ENCODE measurements at places on chromosomes 13 and 19. TPM values are rescaled to one million over a fixed set of nuclear protein-coding genes. Genes with fewer than 3 reads are reported as not detected.

DNA sequence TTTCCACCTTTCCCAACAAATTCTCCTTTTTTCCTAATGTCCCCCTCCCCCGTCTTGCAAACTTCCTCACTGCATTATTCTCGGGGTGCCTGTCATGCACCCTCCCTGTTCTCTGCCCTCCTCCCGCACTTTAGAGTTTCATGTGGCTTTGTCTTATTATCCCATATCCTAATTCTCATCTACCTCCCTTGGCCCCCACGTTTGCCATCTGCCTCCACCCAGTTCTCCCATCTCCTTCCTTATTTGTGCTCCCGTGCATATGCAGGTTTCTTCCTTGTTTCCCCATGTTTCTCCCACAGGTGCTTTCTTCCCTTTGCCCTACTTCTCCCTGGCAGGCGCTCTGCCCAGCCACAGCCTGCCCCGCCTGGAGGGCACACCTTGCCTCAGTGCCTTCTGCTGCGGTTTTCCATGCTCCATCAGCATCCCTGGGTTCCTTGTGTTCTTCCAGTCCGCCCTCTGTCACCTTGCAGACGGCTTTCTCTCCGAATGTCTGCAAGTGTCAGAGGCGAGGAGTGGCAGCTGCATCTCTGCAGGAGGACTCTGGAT, 1.5 kb downstream of the SPATA13 start:
- H3K4me1 ChIP-seq, result peaks cover 33% of the 10 kb centered on the region
- H3K27ac ChIP-seq, result no peak overlapping the region
- H3K27me3 ChIP-seq, result no peaks in the 10 kb centered on the region
- no peaks in the 10 kb centered on the region for H3K36me3 ChIP-seq
- H3K4me3 ChIP-seq, result peak overlapping the region; percentile 8

- H3K4me1 ChIP-seq, result no peaks in the 10 kb centered on the region
- H3K27me3 ChIP-seq, result no peaks in the 10 kb centered on the region
- no peak overlapping the region for H3K4me3 ChIP-seq
Measured at GRCh38 chr13:80408270-80408669, 67.3 kb upstream of the SPRY2 start.

- H3K4me1 ChIP-seq, result no peaks in the 10 kb centered on the region
- H3K4me3 ChIP-seq, result no peak overlapping the region
- H3K27me3 ChIP-seq, result no peaks in the 10 kb centered on the region
- H3K36me3 ChIP-seq, result no peaks in the 10 kb centered on the region
- H3K27ac ChIP-seq, result no peak overlapping the region
Measured at GRCh38 chr19:13120817-13121216, 2.8 kb downstream of the NACC1 start.

- no peak overlapping the region for H3K4me3 ChIP-seq
- DNase-seq, result no peak
- no peaks in the 10 kb centered on the region for H3K36me3 ChIP-seq
- H3K27ac ChIP-seq, result no peak overlapping the region
- H3K27me3 ChIP-seq, result no peaks in the 10 kb centered on the region
Measured at GRCh38 chr13:47038188-47038587, 141.3 kb upstream of the HTR2A start.

DNA sequence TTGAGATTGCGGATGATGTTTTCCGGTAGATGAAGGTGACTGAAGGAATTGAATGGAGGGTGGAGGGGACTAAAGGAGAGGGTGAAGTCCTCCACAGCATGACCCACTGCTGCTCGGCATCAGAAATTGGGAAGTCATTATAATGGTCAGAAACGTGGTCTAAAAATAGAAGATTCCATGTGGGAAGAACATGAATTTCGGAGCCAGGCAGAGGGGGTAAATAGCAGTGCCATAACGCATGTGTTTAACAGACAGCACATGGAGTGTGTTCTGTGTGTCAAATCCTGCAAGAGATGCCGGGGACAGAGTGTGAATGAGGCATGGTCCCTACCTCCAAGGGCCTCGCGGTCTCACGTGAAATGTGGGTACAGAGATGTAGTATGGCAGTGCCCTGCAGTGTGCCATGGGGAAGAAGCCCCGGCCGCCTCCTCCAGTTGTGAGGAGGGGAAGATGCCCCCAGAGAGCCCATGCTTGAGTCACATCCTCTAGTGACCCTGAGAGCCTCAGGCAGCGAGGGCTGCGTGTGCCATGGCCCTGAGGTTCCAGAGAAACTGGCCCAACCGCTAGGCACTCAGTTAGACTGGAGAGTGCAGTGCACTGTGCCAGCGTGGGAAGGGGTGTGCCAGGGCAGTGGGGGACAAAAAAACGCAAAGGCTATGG, 106.1 kb downstream of the COL4A2 start:
- H3K27me3 ChIP-seq, result no peaks in the 10 kb centered on the region
- H3K27ac ChIP-seq, result peak overlapping the region; percentile 89
- no peaks in the 10 kb centered on the region for H3K36me3 ChIP-seq
- H3K4me1 ChIP-seq, result peaks cover 5% of the 10 kb centered on the region

CEACAM8 gene
- polyA plus RNA-seq, result 0.76 TPM

All from sigmoid colon (tissue), 7 donors.